IPS DF 19.7 (cell line): ENCODE measurements at places on chromosomes 2 and 18.

GRCh38 chr2:2748399-2749205, 417.5 kb upstream of the MYT1L start:
- DNase-seq = no peak

GRCh38 chr2:152445791-152446201, 110.8 kb downstream of the FMNL2 start:
- no peak for DNase-seq

DNA sequence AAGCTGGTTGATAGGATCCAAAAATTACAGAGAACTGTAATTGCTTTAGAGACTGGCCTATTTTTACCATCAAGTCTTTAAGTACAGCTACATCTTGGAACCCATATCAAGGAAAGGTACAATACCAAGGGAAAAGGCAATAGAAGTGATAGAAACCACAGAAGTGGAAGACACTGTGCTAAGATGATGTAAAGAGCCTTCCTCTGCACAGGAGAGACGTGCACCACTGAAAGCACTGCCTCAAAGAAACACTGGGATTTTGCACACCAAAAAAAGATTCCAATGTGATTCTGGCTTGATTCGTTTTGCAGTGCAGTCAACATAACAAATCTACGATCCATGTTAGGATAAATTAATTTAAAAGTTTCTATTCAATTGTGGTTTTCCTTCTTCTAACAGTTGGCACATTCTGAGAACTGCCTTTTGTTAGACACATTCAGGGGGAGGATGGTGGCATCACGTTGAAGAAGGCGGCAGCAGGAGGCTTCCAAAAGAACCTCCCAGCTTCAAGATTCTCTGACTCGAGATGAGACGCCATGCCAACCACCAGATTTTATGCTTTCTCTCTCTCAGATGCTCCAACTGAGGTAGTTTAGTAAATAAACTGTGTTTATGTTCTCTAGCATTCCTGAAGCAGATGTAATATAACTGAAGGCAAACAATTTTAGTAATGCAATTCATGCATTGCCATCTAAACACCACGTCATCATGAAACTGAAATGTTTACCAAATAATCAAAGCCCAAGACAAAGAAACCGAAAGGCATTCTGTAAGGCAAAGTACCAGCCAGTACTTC, 102.9 kb downstream of the BCL2 start:
- no peak for DNase-seq

DNA sequence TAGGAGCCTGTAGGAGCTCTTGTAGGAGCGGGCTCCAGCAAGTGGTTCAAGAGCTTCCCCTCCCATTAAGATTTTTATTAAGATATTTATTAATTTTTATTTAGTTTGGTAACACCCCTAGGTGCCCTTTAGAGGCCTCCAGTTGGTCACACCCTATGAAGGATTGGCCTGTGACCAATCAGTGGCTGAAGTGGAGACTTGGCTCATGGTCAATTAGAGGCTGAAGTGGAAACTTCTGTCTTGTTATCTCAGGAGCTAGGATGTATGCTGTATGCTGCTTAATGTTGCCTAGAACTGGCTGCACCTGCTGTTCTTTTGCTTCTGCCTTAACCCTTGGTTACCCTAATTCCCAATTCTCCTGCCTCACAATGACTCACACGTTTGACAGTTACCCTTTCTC, 48.7 kb downstream of the DHRS9 start:
- no peak for DNase-seq
